GM23338 (cell line): ENCODE measurements at places on chromosomes 5 and 9. TPM values are rescaled to one million over a fixed set of nuclear protein-coding genes. Genes with fewer than 3 reads are reported as not detected.

RASGEF1C gene
- 0.40 and 0.77 TPM in 2 replicates for polyA plus RNA-seq

ITGA2 gene
- polyA plus RNA-seq: 1.9 and 2.6 TPM in 2 replicates

TMEM171 gene
- polyA plus RNA-seq: 1.9 and 2.5 TPM in 2 replicates

IL4 gene
- not detected in 2 replicates for polyA plus RNA-seq

SLC6A7 gene
- not detected in 2 replicates for polyA plus RNA-seq

SLC46A2 gene
- 0.11 TPM in 1 of 2 replicates, not detected in the other for polyA plus RNA-seq

PCDHA9 gene
- polyA plus RNA-seq: 1.1 and 1.6 TPM in 2 replicates

PCDHA8 gene
- 0.56 and 0.86 TPM in 2 replicates for polyA plus RNA-seq

PGM5 gene
- polyA plus RNA-seq: not detected in 2 replicates

EXOSC3 gene
- polyA plus RNA-seq: 143 and 149 TPM in 2 replicates

AMBP gene
- 1.6 and 2.0 TPM in 2 replicates for polyA plus RNA-seq

SLC45A2 gene
- not detected in 2 replicates for polyA plus RNA-seq

N4BP3 gene
- 9.8 and 10.9 TPM in 2 replicates for polyA plus RNA-seq

ANKRD31 gene
- 0.18 and 0.30 TPM in 2 replicates for polyA plus RNA-seq

AOPEP gene
- 7.0 and 7.5 TPM in 2 replicates for polyA plus RNA-seq

APC gene
- polyA plus RNA-seq: 34.8 and 42.4 TPM in 2 replicates

PCA3 gene
- polyA plus RNA-seq: 0.57 and 0.76 TPM in 2 replicates

ROPN1L gene
- 0.57 TPM in 1 of 2 replicates, not detected in the other for polyA plus RNA-seq

NMUR2 gene
- 0.10 TPM in 1 of 2 replicates, not detected in the other for polyA plus RNA-seq

GPR151 gene
- polyA plus RNA-seq: not detected in 2 replicates

PKD2L2 gene
- 0.16 TPM in 1 of 2 replicates, not detected in the other for polyA plus RNA-seq

GARIN3 gene
- not detected in 2 replicates for polyA plus RNA-seq

SLC27A4 gene
- 7.9 and 9.9 TPM in 2 replicates for polyA plus RNA-seq

LARP1 gene
- polyA plus RNA-seq: 133 and 153 TPM in 2 replicates

PDE6A gene
- 0.08 TPM in 1 of 2 replicates, not detected in the other for polyA plus RNA-seq

C5orf58 gene
- 9.1 and 10.8 TPM in 2 replicates for polyA plus RNA-seq

C9orf50 gene
- not detected in 2 replicates for polyA plus RNA-seq

PDCD1LG2 gene
- not detected in 2 replicates for polyA plus RNA-seq

DOLK gene
- polyA plus RNA-seq: 9.8 and 10.3 TPM in 2 replicates

PRUNE2 gene
- 9.1 and 10.6 TPM in 2 replicates for polyA plus RNA-seq

NTNG2 gene
- 0.42 and 0.99 TPM in 2 replicates for polyA plus RNA-seq

LHX3 gene
- polyA plus RNA-seq: 0.08 TPM in 1 of 2 replicates, not detected in the other
